ENCODE measurements at places on chromosomes 11 and 22.

- no peak for DNase-seq
These were observed 831.2 kb upstream of the CCDC90B start for GRCh38 chr11:84117394-84117793.

DNA sequence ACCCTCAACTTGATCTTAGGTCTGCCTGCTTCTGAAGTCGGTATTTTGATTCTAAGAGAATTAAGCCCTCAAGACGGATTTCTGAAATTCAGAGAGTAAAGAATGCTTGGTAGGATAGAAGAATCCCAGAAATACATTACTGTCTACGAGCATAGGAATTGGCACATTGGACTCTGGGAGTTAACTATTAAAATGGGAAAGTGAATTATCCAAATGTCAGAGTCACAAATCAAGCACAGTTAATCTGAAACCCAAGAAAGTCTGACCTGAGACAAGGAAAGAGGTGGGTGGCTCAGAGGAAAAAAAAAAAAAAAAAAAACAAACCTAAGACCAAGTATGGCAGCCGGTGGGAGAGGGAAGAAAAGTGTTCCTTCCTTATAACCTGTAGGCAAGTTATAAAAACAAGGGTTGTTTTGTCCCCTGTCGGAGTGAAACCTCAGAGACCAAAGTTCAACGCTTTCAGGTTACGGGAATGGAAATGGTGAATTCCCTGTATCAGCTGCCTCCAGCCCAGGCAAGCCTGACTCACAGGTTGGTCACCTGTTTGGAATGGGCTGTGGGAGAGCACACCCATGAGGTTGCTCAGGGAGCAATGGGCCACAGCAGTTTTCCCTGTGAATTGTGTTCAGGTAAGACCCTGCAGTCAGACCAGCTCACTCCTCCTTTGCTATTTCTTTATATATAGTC lies 139.0 kb downstream of the ETS1 start:
- DNase-seq: no peak

DNA sequence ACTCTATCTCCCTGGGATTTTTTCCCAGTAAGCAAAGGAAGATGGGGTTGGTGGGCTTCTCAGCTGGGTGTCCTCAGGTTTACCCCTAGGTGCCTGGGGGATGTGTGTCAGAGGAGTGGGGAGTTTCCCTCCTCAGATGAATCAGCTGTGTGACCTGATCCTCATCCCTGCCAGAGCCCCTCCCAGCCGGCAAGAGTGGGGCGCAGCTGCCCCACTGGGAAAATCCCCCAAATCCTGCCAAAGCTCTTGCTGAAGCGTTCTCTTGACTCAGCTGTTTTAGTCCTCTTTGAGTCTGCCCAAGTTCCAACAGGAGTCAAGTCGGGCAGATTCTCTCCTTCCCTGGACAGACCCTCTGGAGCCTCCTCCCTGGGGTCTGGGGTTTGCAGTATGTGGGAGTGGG lies 6.0 kb downstream of the C11orf68 start:
- DNase-seq: no peak

GRCh38 chr11:35484435-35484834 lies 41.0 kb downstream of the PAMR1 start:
- DNase-seq: no peak

- no peak for DNase-seq
These were observed 341.0 kb downstream of the ETS1 start for GRCh38 chr11:128246364-128246801.

DNA sequence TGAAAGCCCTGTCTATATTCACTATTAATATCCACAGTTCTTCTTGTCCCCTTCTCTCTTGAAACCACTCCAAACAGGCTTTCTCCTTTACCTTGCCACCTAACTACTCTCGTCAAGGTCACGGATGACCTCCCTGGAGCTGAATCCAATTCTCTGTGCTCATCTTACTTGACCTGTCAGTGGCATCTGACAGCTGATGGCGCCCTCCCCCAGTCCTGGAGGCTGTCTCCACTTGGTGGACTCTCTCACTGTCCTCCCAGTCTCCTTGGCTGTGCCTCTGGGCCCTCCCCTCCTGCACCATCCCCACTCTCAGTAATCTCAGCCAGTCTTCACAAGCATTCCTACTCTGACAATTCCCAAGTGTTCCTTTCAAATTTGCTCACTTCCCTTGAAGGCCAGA lies 8.7 kb downstream of the TNKS1BP1 start:
- DNase-seq: no peak

GRCh38 chr11:86670911-86671310 lies 1.5 kb downstream of the ME3 start:
- no peak for DNase-seq

DNA sequence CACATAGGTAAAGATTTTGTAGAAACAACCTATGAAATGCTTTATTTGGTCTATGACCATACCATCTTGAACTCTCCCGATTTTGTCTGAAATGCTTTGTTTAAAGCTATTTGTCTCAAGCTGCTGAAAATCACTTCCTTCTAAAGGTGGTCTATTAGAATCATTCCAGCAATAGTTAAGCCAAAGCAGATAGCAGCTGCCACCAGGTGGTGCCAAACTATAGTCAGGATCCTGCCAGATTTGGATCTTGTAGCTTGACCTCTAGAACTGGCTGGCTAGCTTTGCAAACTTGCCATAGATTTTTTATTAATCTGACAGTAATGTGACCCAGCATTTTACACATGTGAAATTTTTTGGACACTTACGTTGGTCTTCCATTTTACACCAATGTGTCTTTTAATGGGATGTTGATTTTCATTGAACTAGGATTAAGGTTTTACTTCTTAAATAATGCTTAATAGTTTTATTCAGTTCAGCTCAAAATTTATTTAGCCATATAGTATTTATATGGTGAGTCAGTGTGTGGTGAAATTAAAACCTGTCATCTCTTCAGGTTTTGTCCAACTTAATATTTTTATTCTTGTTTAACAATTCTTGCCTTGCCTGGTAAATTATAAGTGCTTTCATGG lies 19.7 kb downstream of the CTR9 start:
- DNase-seq: no peak

DNA sequence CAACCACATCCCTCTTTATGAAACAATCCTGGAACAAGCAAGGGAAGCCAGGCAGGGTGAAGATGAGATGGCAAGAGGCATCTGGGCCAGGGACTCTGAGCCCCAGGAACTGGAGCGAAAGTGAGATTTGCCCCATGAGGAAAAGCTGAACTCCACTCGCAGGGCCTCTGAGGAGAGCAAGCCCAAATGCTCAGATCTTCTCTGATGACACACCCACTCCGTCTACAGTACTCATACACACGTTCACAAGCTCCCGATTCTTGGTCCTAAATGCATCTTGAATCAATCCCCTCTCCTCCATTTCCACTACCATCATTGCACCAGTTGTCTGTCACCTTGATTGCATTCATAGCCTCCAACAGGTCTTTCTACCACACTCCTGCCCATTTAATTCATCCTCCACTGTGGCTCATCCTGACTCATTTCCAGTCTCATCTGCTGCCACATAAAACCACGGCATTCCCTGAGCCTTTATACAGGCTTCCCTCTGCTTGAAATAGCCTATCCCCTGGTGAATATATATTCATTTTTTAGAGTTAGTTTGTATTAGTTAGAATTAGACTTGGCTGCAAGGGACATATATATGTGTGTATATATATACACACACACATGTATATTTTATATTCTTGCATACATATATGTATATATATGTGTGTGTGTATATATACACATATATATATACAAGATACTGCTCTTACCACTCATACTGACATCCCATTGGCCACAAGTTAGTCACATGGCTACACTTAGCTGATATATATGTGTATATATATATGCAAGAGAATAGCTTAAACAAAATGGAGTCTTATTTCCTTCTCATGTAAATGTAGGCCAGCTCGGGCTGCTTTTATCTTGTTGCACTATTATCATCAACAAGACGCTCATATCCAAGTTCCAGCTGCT lies 1.4 kb upstream of the APOA5 start:
- no peak for DNase-seq

GRCh38 chr22:35349368-35349703 lies 31.6 kb upstream of the HMOX1 start:
- no peak for DNase-seq

- no peak for DNase-seq
These were observed 42.1 kb downstream of the SLC1A2 start for GRCh38 chr11:35377262-35377661.

DNA sequence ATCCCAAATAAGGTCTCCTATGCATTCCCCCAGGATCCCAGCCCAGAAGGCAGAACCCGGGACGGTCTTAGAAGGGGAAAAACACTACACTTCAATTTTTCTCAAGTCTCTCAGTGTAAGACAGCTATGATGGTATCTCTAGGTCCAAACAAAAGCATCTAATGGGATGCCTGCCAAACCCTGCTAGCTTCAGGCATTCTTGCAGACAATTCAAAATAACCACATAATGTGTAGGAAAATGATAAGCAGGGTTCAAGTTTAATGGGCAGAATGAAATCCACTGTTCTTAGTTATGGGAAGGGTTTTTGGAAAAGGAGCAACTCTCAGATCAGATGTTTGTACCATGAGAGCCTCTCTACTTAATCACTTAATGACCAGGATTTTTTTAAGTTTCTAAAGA lies 119.8 kb upstream of the ANO1 start:
- DNase-seq: no peak

GRCh38 chr11:130639369-130639768 lies 190.9 kb downstream of the ADAMTS15 start:
- DNase-seq: no peak

DNA sequence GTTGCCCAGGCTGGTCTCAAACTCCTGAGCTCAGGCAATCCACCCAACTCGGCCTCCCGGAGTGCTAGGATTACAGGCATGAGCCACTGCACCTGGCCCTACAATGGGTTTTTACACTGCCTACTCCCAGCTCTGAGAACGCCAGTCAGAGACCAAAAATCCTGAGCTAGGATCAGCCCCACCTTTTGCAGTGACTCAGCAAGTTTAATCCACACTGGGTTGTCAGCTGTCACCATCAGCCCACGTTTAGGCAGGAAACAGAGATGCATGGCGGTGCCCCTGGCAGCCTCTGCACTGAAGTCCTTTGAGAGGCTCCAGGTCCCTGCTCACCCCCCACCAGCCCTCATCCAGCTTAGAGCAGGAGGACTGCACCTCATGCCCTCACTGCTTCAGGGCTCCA lies 117.6 kb downstream of the ARHGAP8 start:
- DNase-seq: no peak

All from stimulated activated CD8-positive, alpha-beta memory T cell treated with anti-CD3 and anti-CD28 coated beads, Interleukin-2, amount 100 ng/mL, for 1 hour (primary cell).